ENCODE measurements at places on chromosomes 5 and 9.

- DNase-seq = no peak
These were observed 132.4 kb downstream of the HACD4 start for GRCh38 chr9:20898885-20899554.

- no peak for DNase-seq
These were observed 132.3 kb upstream of the SMARCA2 start for GRCh38 chr9:1882711-1883403.

DNA sequence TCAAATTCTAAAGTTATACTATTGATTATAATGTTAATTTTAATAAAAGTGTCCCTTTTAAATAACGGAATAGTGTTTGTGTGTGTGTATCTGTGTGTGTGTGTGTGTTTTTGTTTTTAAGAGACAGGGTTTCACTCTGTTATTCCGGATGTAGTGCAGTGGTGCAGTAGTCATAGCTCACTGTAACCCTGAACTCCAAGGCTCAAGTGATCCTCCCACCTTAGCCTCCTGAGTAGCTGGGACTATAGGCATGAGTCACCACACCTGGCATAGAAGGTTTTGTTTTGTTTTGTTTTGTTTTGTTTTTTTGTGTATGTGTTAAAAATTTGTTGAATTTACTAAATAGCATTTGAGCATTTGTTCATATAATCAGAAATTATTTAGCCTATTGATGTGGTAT is 64.6 kb downstream of the YTHDC2 start:
- no peak for DNase-seq

- DNase-seq = no peak
These were observed 133.6 kb downstream of the CHSY3 start for GRCh38 chr5:130037905-130038304.

DNA sequence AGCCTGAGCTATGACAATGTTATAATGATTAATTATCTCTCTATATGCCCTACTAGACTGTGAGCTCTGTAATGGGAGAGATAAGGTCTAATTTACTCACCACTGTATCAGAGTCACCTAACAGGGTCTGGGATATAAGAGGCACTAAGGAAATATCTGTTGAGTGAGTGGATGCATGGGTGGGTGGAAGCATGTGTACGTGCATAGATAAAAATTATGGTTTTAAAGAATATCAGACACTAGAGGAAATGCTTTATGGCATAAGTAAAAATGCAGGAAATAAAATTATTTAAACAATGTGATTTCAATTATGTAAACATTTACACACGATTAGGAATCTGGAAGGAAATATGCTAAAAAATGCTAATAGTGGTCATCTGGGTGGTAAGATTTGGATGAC is 137.8 kb downstream of the SPOCK1 start:
- no peak for DNase-seq

DNA sequence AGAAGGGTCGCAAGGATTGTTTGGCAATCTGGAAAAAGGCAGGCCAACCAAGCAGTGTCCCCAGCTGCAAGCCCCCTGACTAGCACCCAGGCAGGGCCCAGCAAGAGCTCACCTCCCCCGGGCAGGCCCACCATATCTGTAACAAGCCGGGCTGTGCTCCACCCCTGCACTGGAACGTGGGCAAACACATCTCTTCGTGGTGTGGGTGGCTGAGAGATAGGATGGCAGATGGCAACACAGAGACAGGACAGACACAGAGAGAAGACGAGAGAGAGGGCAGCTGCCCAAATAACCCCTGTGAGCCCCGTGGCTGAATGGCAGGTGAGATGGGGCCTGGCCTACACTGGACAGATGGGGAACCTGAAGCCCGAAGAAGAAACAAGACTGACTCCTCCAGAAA is 9.4 kb downstream of the BBLN start:
- no peak for DNase-seq
